ENCODE measurements at places on chromosomes 3 and 15.
A peak's percentile ranks its signal among the peaks of the same experiment; 100 is the strongest.

DNA sequence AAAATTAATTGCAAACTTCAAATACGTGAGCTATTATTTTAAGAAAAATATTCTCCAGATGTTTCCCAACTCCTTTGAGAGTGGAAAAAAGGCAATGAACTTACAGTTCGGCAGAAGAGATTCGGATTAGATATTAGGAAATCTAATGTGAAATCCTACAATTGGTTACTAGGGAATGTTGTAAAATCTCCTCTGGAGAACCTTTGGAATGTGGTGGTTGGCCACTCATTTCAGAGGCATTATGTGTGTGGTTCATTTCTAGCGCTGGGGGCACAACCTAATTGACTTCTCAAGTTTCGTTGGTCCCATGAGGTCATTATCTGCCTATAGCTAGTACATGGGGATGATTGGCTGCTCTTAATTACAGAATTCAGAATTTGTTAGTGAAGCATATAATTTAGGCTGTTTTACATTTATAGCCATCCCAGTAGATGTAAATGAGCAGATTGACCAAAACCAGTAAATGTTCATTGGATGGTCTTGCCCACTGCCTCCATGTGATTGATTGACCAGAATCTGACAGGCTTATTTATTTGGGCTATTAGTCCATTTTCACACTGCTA, 34.6 kb upstream of the CMSS1 start:
- DNase-seq, result no peak

- DNase-seq, result no peak
Measured at GRCh38 chr3:156818273-156818651, 7.9 kb upstream of the LEKR1 start.

DNA sequence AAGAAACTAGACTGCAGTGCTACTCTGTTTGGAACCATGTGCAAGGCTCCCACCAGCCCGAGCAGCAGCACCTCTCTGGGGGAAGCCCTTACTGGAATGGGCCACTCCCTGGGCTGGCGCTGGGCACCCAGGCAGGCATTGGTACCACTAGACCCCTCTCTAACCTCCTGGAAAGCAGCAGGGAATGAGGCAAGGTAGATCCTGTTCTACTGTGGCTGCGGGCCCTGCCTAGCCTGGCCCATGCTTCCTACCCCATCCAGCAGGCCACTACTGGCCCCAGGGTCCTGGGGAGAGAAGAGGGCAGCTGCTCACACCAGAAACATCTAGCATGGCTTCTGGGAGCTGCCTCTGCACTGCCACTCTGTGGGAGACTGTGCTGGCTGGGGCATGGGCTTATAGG, 44.8 kb downstream of the MESD start:
- DNase-seq, result no peak

DNA sequence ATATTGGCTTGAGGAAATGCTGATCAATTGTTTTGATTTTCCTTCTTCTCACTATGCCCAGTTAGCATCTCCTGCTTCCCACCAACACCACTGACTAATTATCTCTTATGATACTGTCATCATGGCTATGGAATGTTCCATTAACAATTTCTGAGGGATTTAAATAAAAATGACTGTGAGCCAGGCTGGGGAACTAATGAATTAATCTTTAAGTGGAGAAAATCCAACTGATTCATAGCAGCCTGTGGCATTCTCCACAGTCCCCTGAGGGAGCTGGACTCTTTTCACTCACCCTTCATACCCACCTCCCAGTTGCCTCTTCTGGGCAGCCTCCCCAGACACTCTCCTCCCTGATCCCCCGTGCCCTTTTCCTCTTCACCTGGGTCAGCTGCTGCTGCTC, 353.6 kb downstream of the CLSTN2 start:
- DNase-seq, result no peak

- no peak for DNase-seq
Measured at GRCh38 chr15:51274956-51275355, 63.4 kb downstream of the CYP19A1 start.

DNA sequence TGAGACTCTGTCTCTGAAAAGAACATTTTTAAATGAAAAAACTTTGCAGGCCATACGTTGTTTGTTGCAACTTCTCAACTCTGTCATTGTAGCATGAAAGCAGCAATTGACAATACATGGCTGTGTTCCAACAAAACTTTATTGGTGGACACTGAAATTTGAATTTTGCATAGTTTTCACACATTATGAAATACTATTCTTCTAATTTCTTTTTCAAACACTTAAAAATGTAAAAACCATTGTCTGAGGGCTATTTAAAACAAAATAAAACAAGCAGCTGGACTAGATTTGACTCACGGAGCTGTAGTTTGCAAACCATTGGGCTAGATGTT, 18.5 kb upstream of the CSTA start:
- no peak for DNase-seq

DNA sequence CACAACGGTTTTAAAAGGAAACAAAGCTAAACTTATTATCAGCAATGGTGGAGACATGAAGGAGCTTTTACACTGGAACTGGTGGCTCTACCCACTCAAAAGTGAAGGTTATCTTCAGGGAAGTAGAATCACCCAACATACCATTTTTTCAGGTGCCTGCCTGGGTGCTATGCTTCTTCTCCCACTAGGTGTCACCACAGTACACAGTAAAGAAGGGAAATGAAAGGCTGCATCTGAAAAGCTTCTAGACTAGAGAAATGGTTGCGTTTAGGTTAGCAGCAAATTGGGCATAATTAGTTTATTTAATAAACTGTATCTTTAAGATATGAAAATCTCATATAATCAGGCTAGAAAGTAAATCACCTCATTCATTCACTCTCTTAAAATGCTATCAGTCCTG, 47.0 kb upstream of the SELENOK start:
- DNase-seq, result peak; percentile 32

DNA sequence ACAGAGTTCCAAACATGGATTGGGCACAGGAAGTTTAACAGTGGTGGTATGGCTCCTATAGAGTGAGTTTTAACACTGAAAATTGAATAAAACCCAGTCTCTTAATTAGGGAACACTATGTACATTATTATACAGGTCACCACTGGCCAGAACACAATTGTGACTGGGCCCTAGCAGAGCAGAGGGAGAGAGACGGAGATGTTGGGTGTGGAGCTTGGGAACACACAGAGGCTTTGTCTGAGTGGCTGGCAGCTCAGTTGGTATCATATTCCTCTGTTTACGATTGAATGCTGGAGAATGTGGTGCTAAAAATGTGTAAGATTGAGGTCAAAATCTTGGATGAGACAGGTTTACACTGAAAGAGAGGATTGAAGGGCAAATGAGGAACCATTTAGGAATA, 6.8 kb upstream of the MOBP start:
- no peak for DNase-seq

DNA sequence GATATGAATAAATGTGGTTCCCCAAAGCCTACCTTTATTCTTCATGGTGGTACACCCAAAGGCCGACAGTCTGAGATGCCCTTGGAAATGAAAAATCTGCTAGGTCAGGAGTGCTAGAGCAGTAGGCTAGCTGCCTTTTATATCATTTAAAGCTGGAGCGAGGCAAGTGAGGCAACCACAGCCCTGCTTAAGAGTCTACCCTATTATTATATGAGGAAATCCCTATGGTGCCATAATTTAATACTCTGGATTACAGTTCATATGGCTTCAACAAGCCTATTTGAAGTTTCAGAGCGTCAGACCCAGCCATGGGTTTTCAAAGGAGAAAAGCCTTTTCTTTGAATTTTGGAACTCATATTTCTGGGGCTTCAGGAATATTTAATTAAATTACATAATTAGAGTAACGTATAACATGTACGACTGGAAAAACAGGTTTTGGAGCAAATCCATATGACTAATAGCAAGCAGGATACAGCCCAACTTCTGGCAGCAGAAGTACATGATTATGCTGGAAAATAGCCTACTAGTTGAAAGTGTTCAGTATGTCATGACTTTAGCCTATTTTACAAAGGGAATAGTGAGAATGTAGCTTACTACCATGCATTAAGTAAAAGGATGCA, 18.0 kb upstream of the SLTM start:
- no peak for DNase-seq

DNA sequence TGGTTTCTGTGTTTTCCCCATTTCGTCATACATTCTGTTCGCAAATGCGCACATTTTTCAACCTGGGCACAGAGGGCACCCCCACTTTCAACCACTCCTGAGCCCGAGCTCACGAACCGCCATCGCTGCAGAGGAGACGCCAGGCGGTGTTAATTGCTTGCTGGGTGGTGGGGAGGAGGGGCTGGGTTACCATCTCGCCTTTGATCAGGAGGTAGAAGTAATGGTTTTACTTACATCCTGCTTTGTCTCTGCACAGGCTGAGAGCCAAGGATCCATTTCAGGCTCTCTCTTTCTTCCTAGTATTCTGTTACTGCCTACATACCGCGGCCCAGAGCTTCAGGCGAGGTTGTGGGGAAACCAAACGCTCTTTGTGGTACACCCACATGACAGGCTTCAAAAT, 177.3 kb upstream of the WNT5A start:
- DNase-seq, result no peak

GRCh38 chr3:121730940-121731687, 18.4 kb downstream of the GOLGB1 start:
- DNase-seq, result no peak

DNA sequence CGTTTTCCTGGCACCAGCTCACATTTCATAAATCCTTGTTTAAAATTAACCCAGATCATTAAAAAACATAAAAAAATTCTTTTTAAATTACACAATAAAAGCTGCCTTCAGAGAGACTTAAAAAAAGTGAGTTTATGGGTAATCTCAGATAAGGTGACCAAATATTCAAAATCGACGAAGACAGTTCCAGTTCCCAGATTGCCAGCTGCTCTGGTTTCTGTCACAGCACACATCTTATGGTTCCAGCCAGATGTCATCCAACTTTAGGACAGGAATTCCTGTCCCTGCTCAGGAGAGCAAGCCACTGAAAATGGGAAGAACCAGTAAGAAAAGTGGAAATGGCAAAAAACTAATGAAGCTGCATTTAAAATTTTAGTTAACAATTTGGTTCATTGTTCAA, 15.8 kb upstream of the ZNF770 start:
- DNase-seq, result no peak

- DNase-seq, result peak; percentile 48
Measured at GRCh38 chr3:45760878-45761711, 35.2 kb downstream of the SLC6A20 start.

- DNase-seq, result no peak
Measured at GRCh38 chr15:68548364-68548763, 30.4 kb upstream of the CORO2B start.

- DNase-seq, result no peak
Measured at GRCh38 chr3:42728668-42729364, 26.2 kb upstream of the HHATL start.

- DNase-seq, result no peak
Measured at GRCh38 chr3:48929358-48930035, 10.9 kb downstream of the ARIH2 start.

- DNase-seq, result peak; percentile 44
Measured at GRCh38 chr15:92733090-92733933, 77.7 kb upstream of the FAM174B start.

DNA sequence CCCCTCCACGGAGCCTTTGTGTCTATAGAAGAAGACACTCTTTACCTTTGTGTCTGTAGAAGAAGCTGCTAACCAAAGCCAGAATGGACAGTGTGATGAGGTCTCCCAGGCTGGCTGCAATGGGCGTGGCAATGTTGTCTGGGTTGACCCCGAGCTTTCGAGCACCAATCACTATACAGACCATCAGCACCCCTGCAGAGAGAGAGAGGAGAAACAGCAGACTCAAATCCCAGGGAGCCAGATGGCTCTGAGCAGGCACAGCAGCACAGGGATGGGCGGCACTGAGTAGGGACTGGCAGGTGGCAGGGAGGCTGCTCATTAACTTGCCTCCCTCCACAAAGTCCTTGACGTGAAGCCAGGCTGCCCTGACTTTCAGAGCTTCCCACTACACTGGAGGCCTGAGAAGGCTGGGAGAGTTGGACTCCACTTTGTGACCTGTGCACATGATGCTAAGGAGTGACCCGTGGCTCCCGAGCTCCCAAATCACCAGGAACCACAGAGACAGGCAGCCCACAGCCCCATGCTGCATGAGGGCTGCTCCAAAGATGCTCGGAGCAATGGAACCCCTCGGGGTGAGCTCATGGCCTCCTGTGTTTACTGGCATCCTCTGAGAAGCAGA, 53.9 kb downstream of the ROPN1B start:
- no peak for DNase-seq

DNA sequence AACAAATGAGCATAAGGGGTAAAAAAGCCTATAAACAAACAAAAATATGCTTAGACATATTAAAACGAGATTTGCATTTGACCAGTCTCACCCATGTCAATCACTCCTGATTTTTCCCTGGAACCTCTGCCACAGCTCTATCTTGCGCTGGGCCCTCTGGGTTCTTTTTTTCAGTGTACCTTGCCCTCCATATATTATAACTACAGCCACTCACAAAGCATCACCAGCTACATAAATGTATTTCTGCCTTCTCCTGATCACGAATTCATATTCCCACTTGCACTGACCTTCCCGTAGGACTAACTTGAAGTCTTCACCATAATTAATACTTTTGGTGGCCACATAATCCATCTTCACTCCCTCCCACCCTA, 395.6 kb upstream of the ROBO2 start:
- DNase-seq, result no peak

DNA sequence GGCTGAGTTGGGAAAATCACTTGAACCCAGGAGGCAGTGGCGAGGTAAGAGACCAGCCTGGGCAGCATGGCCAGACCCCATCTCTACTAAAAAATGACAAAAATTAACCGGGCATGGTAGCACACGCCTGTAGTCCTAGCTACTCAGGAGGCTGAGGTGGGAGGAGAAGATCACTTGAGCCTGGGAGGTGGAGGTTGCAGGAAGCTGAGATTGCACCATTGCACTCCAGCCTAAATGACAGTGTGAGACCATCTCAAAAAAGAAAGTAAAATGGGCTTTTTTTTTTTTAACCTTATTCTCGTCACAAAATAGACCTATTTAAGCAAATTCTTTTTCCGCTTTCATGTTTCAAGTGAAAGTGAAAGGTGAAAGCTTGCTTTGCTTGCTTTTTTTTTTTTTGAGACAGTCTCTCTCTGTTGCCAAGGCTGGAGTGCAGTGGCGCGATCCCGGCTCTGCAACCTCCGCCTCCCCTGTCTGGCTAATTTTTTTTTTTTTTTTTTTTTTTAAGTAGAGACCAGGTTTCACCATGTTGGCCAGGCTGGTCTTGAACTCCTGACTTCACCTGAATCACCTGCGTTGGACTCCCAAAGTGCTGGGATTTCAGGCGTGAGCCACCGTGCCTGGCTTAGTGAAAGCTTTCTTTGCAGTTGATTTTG, 3.6 kb downstream of the PDIA3 start:
- DNase-seq, result peak; percentile 90

DNA sequence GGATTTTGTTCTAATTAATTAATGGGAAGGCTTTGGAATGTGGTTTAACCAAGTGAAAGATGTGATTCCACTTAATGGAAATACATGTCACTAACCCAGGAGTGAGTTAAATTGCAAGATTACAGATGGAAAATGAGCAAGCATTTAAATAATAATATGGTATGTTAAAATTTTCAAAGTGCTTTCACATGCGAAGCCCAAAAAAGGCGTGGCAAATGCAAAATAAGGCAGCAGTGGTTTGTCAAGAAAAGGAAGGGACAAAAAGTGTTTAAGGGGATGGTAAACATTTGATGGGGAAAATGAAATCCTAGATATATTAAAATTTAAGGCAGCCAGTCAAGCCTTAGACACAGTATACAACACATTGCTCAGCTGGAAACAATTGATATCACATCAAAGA, 2.9 kb downstream of the TICRR start:
- no peak for DNase-seq
